ENCODE measurements at places on chromosomes 5 and 9.
A peak's percentile ranks its signal among the peaks of the same experiment; 100 is the strongest.

- no peak for DNase-seq
Measured at GRCh38 chr9:88874391-88874790, 116.9 kb upstream of the S1PR3 start.

DNA sequence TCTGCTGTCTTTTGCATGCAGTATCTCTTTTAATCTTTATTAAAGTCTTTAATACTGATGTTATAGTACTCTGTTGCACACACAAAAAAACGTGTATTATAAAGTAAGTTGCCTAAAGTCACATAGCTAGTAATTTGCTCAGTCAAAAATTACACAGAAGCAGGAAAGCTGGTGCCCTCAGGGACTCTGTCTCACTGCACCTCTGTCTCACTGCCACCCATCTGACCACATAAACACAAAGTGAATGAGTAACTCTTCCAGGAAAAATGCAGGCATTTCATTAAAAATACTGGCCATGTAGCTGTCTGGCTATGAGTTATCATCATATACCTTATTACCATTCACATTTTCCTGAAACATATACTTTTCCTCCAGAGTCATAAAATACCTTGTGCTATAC is 591.7 kb downstream of the CSNK1G3 start:
- DNase-seq = no peak

- peak; percentile 88 for DNase-seq
Measured at GRCh38 chr9:92728831-92729734, 35.5 kb downstream of the BICD2 start.

- DNase-seq = no peak
Measured at GRCh38 chr9:97529363-97530076, 28.1 kb downstream of the TMOD1 start.

Data from NCI-H524 (cell line).